ENCODE measurements at places on chromosomes 5 and 9. TPM values are rescaled to one million over a fixed set of nuclear protein-coding genes. Genes with fewer than 3 reads are reported as not detected.

GRCh38 chr5:14696057-14696456, 31.5 kb downstream of the OTULIN start:
- DNase-seq = peak; percentile 22

Gene SLC6A3
- not detected for total RNA-seq

- DNase-seq = peak; percentile 75
Measured at GRCh38 chr5:14463629-14464028, 118.0 kb upstream of the OTULINL start.

DNA sequence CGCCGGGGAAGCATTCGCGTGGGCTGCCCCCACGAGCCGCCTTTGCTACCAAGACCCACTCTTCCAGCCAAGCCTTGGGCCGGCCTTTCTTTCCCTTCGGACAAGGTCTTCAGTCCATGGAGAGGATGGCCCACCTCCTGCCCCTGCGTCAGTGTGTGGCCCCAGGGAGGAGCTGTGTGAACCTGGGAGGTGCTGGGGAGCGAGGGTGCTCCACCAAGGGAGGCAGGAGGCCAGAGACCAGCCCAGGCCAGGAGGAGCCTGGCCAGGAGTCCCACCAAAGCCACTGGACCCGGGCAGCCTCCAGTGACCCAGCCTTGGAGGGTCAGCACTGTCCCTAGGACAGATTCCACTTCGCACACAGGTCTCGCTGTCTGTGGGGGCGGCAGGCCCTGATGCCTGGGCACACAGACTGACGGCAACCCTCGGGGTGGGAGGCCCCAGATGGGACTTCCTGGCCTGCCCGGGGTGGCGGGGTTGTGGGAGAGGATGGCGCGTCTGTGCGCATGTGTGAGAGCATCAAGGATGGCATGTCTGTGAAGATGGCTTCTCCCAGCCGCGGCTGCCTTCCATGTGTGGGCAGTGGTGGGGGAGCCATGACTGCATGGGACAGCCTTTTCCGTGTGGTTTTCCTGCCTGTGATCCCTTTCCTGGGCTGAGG, 113.3 kb upstream of the LPCAT1 start:
- DNase-seq = no peak

DNA sequence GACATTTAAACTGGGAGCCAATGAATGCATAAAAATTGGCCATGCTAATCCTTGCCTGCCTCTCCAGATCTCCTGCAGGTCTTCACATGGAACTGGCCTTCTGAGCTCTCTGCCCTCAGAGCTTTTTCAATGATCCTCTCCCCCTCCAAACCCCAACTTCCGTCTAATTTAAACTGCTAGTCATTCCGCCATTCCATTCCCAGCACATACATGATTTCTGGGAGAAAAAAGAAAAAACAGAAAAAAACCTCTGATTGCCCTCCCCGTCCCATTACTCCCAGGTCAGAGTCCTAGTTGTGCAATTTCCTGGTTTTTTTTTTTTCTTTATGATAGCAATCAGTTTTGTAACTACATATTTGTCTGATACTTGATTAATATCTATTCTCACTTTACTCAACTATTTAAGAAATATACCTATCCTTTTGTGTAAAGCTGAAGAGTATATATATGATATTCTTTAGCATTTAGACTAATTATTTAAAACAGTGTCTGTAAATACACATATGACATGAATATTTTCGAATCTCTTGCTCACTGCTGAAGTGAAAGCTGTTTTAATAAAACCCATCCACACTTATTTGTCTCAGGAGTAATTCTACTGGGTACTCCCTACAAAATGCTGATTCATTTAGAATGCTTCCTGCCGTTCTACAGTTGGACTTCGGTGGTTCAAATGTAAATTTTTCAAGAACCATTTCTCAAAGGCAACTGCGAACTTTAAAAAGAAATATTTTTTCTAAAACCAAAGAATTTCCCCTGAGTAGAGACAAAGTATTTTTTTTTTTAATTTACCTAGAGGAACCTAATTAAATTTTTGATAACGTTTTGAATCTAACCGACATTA, 1.6 kb downstream of the HINT1 start:
- peak; percentile 45 for DNase-seq

Gene PCDHB15
- total RNA-seq = 0.28 TPM

DNA sequence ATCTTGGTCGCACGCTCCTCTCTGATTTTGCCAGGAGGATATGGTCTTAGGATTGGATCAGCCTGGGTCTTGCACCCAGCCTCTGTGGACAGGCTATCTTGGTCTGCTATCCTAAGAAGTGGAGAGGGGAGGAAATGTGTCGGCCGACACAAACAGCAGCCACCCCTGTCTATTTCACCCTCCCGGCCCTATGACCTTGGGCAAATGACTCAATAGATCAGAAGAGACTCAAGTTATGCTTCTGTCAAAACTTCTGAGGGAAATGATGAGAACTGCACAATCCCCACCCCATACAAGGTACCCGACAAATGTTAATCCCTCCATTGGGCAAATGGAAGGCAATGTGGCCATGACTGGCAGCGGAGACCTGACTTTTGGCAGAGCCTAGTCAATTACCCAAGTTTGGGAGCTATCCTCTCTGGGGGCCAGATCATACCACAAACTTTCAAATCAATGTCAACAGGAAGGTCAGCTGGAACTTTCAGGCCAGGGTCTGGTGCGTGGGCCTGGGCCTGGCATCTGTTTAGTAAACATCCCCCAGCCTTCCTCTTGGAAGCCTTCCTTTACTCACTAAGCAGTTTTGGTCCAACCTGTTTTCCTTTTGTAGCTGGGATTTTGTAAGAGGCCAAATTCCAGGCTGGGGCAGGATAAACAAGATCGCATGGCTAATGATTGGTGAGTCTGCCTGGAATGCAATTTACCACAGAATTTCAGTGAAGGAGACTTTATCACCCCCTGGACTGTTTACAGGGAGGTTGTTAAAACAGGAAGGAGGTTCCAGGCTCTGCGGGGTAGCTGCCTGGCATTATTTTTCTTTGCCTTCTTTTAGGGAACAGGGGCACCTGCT, 64.2 kb upstream of the CPEB4 start:
- DNase-seq = peak; percentile 85

DNA sequence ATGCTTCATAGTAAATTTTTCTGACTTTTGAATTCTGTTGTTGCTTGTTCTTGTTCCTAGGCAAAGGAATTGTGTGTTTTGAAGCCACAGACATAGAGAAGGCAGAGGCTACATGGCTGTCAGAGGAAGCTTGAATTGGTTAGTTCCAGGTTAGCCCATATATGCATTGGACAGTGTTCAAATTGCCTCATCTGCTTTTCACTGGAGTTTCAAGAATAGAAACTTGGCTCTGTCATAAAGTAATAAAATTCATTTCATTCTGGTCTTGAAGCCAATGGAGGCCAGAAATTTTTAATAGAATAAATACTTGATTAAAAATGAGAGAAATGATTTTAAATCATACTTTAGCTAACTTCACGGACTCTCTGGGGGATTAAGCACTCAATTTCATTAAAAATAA, 178.0 kb downstream of the YIPF5 start:
- DNase-seq = no peak

Gene BTNL8
- not detected for total RNA-seq
